Activated CD8-positive, alpha-beta T cell treated with anti-CD3 and anti-CD28 coated beads for 36 hours (primary cell): ENCODE measurements at places on chromosomes 16 and 17.
A peak's percentile ranks its signal among the peaks of the same experiment; 100 is the strongest.

GRCh38 chr16:59179446-59180082 lies 445.4 kb upstream of the GOT2 start:
- no peak for DNase-seq

- no peak for DNase-seq
Measured at GRCh38 chr16:57801098-57801808, 1.0 kb downstream of the KIFC3 start.

- DNase-seq: peak; percentile 26
Measured at GRCh38 chr17:40604327-40605080, 39.2 kb upstream of the CCR7 start.

DNA sequence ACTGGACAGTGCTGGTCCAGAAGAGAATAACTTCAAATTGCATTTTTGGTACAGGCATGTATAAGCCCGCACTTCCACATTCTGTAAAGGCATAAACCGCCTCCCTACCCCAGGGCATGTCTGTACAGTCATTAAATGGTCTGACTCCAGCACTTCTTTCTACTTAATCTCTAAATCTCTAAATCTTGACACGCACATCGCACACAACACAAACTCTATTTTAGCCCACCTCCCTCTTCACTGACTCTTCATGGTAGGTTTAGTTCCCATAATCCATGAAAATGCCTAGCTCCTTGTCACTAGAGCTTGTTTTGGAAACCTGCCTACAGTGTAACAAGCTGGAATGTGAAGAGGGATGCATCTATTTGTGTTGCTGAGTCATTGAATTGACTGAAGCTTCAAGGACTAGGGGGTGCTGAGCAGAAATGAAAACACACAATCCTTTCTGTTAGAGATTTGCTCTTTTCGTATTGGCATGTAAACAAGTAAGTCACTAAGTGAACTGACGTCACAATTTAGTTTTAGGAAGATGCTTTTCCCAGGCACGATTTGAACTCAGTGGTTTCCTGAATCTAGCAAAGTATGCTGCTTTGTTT lies 1.6 kb upstream of the DUSP14 start:
- DNase-seq: no peak

DNA sequence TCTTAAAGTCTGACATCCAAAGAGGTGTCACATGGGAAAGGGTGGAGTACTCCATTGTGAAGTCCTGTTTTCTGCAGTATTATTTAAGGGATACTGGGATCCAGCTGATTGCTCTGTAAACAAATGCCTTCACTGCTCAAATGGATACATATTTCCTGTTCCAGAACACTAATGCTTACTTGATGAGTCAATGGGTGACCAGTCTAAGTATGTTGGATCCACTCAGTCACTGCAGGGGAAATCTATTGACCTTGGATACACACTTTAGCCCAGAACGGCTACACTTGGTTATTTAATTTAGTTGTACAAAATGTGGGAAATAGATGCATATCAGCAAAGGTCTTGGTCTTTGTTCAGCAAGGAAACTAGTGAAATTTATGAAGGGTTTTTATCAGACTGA lies 261.4 kb downstream of the MAP2K4 start:
- DNase-seq: no peak

GRCh38 chr16:67470359-67470758 lies 10.6 kb downstream of the ATP6V0D1 start:
- DNase-seq: no peak

DNA sequence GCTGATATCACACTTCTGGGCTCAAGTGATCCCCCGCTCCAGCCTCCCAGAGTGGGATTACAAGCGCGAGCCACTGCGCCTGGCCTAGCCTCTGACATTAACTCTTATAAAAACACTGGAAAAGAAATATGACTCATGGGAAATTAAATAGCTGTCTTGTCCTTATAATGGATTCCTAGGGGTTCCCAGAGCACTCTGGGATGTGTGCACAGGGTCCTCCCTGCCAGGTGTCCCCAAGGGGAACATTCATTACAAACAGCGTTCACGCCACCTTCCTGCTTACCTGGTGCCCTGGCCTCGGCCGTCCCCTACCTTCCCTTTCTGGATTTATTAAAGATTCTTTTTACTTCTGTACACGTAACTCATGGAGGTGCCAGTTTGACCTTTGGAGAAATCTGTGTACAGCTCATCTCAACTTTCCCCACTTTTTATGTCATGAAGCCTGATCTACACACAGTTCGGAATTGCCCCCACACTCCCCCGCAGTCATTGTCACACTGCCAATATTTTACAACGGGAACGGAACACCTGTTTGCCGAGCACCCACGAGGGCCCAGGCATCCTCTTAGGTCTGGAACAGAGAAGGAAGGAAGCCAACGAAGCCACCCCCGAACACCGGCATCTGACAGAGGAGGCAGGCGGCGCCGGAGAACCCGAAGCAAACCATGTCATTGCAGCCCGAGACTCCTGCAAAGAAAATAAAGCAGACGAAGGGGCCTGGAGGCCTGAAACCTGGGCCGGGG lies 39.7 kb upstream of the MEAK7 start:
- DNase-seq: peak; percentile 84

DNA sequence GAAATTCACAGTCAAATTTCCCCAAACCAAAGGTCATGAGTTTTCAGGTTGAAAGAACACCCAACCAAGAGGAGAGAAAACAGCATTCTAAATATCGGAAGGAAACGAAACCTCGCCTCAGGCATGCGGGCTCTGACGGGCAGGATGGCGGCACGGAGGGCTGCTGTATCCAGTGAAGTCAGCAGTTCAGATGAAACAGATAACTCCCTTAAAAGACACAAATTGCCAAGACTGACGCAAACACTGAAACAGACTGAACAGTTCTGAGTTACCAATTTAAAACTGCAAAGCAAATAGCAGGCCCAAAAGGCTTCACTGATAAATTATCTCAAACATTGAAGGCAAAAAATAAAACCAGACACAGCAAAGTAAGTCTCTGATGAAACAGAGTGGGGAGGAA lies 20.6 kb upstream of the CDH15 start:
- DNase-seq: no peak

GRCh38 chr17:67746704-67747571 lies 29.2 kb downstream of the NOL11 start:
- DNase-seq: no peak

DNA sequence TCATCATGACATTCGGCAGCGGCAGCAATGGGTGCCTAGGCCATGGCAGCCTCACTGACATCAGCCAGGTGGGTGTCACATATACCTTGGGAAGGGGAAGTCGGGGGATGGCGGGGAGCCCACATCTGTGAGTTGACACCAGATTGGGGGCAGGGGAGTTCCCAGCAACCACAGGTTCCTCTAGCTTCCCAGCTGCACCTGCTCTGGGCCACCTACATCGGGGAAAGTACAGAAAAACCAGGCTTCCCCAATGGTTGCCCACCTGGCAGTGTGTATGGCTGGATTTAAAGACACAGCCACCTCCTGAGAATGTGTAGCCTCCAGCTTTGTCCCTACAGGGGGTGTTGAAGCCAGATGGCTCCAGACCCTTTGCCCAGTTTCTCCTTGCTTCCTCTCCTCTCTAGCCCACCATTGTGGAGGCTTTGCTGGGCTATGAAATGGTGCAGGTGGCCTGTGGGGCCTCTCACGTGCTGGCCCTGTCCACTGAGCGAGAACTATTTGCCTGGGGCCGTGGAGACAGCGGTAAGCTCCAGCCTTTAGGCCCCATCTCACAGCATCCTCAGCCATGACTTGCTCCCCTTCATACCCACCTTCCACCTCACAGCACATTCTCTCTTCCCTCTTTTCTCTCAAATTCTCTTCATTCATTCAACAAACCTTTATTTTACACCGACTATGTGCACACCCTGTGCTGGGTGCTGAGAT lies 5.0 kb upstream of the TRAF4 start:
- DNase-seq: peak; percentile 87
